ENCODE measurements at places on chromosomes 6 and 20.

- DNase-seq, result no peak
Observed at GRCh38 chr20:25566821-25567220, 18.5 kb downstream of the NINL start.

- no peak for DNase-seq
Observed at GRCh38 chr20:24943731-24944130, 5.3 kb upstream of the CST7 start.

- DNase-seq, result no peak
Observed at GRCh38 chr20:55269913-55270312, 735.4 kb downstream of the CBLN4 start.

DNA sequence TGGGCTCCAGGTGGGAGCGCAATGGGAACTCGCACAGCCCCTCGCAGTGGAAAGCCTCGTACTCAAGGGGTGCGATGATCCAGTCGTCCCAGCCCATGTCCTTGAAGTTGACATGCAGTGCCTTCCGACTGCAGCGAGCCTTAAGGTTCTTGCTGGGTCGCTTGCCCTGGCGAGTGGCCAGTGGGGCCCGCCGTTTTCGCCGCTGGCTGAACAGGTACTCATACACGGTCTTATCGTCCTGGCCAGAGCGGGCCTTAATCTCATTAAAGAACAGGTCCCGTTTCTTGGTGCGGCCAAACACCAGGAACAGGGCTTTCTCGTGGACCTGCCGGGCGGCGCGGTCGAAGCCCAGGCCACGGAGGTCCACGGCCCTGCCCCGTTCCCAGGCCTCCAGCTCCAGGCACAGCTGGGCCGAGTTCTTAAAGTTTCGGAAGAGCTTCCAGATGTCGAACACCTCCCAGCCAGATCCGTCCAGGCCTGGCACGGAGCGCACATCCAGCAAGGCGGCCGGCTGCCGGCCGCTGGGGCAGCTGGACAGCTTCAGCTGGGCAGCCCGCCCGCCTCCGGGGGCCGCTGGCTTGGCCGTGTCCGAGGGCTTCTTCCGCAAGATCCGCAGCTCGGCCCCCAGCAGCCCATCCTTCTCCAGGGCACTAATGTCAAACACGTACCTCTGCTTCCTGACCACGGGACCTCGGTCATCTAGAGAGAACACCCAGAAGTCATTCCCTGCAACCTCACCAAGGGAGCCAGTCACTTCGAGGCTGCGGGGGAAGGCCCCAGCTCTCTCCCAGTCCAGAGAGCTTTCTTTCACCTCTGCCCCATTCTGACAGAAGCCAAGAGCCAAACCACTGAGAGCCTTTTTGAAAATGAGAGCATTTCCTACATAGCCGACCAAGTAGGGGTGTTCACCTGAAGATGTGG lies 3.7 kb downstream of the GDF5 start:
- no peak for DNase-seq

DNA sequence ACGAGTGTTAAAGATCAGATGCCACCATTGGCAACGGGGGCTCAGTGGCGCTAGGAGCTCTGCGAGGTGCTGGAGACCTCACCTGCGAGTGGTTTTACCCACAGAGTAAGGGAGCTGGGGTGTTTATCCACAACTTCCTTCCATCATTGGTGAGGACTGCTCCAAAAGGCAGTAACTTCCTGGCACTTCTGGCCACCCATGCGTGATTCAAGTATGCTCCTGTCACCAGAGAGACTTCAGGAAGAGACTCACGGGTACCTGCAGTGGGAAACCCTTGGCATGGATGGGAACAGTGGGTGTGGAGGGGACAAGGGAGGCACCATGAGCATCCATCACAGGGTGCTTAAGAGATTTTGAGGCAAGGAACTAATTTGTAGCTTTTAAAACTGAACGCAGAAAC lies 53.2 kb downstream of the RIN2 start:
- DNase-seq, result no peak

DNA sequence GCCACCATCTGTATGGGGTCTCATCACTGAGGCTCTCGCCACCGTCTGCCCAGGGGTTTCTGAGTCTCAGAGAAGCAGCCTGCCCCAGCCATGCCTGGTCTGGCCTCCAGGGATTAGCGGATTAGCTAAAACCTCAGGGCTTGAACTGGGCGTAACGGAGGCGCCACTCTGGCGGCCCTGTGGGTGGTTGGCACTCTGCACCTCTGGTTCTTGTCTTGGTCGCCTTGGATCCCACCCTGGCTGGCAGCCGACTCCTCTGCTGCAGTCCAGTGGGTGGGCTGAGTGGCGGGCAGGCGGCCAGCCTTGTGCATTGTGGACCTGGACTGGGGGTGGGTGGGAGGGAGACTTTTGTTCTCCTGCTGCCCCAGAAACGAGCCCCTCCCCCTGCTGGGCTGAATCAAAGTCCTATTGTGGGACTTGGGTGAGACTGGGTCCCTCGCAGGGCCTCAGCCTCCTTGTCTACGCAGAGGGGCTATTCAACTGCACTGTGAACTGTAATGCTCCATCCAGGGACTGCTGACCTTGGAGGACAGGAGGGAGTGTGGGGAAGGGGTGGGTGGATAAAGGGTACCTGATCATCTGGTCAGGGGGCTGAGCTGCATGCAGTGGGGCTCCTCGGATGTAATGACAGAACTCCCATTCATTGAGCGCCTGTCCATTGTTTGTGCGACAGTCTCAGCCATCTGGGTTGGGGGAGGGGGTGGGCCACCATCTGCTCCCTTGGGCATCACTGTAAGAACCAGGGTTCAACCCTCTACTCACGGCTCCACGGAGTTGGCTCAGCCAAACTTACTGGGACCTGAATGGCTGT lies 23.9 kb downstream of the SUN5 start:
- DNase-seq, result no peak

DNA sequence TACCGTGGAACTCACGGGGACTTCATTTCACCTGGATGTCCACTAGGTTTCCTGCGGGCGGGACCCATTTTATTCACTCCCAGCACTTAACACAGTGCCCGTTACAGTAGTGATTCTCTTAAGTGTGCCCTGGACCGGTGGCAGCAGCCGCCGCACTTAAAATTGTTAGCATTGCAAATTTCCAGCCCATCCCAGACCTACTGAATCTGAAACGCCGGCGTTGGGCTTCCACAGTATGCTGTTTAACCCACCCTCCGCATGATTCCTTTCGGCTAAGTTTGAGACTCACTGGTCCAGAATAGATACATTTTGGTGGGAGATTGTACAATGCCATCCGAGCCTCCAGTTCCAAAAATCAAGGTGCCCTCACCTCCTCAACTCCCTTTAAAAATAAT lies 967 bp downstream of the SMPDL3A start:
- DNase-seq, result no peak

GRCh38 chr6:30507849-30508827 lies 18.8 kb downstream of the HLA-E start:
- DNase-seq, result no peak

DNA sequence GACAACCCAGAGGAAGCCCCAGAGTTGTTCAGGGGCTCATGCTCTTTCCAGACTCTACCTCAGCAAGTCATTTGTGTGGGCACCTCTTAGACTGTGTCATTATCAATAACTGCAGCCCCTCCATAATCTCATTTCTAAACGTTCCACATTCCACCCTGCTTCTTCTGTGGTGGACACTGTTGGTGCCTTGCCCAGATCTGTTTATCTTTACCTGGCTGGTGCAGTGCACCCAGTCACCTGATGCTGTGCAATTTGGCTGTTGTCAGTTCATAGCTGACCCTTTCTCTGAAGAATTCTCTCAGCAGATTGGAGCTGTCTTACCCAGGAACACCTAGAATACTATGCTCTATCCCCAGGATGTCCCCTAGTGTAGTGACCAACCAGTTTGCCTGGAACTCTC lies 80.0 kb downstream of the ATRN start:
- no peak for DNase-seq

DNA sequence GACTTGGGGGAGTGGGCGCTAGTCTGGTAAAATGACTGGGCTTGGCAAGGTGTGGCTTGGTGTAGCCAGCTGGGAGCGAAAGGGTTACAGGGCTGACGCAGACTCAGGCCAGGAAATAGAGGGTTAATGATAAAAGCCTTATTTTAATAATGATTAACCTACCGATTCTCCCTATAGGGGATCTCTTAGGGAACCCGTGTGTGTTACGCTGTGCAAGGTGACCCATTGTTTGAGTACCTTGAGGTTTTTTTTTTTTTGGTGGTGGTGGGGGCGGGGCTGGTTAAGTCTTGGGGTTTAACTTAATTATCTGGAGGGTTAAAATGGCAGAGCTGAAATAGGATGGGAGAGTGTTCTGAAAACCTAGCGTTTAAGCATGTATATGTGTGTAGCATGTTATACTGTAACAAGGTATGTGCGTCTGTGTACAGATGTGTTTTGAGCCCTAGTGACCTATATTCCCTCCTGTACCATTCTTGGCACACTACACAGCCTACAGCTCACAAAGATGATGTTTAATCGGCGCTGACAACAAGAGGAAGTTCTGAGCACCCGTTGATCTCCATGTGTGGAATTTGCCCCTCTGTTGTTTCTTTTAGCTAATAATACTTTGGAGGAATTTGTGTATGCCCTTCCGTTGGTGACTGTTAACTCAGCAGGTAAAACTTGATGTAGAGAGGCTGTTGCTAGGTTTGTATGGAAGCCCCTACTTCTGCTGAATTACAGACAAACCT lies 1.3 kb downstream of the CARMIL1 start:
- DNase-seq, result peak; percentile 12

- DNase-seq, result no peak
Observed at GRCh38 chr20:62927128-62927705, 912 bp upstream of the DIDO1 start.

GRCh38 chr6:33314515-33314942 lies 651 bp upstream of the TAPBP start:
- peak; percentile 86 for DNase-seq

- DNase-seq, result no peak
Observed at GRCh38 chr6:71320041-71320440, 31.4 kb downstream of the OGFRL1 start.

DNA sequence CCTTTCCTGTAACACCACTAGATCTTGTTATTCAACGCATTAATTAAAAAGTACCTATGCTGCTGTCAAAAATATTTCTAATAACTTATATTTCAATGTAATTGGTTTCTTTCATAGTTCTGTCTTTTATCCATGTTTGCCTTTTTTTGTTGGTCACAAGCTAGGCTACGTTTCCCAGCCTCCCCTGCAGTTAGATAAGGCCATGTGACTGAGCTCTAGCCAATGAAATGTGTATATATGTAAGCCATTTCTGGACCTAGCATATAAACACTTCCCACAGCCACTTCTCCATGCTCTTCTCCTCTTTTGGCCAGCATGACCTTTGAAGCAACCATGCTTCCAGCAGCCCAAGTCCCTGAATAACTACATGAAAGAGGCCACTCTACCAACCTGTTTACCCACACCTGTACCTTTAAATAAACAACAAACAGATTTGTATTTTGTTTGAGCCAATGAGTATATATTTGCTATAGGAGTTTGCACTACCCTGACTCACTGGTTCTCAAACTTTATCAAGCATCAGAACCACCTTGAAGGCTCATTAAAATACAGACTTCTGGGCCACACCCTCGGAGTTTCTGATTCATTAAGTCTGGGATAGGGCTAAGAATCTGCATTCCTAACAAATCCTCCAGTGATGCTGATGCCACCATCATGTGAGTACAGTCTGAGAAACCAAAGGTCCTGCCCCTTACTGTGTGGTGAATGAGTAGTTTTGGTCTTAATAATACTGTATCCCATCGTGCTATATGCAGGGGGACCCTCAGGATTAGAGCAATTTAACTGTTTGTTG lies 45.6 kb upstream of the BEND6 start:
- DNase-seq, result peak; percentile 53

GRCh38 chr6:108451816-108452215 lies 108.9 kb upstream of the FOXO3 start:
- no peak for DNase-seq

DNA sequence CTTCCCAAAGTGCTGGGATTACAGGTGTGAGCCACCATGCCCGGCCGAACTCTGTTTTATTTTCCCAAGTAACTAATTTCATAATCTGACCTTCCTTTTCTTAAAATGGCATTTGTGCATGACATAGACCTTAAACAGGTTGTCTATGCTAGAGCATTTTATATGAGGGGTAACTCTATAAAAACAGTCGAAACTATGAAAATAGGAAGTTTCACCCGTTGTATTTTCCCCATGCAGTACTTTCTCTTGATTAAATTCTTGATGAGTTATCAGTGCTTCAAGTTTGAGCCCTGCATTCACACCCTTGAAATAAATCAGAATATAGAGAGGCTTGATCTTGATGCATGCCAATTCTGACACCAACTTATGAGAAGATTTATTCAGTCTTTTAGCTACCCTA lies 11.7 kb downstream of the TBPL1 start:
- DNase-seq, result no peak

GRCh38 chr6:23003671-23004467 lies 434.5 kb downstream of the HDGFL1 start:
- DNase-seq, result peak; percentile 80

- DNase-seq, result peak; percentile 74
Observed at GRCh38 chr20:51565298-51566144, 23.0 kb upstream of the NFATC2 start.

- no peak for DNase-seq
Observed at GRCh38 chr6:1635305-1636010, 25.7 kb downstream of the FOXC1 start.

DNA sequence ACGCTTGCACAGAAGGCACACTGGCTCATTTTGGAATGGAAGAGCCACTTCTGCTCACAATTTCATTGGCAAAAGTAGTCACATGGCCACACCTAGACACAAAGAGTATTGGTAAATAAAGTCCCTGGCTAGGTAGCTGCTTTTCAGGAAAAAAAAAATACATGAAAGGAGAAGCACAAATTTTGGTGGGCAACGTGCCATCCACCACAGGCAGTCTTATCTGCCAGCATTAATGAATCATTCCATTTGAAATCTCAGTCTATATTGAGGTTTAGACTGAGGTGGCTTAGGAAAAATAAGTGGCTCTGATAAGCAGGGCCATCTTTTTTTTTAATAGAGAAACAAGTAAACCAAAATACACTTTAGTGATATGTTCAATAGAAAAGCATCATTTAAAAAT lies 44.3 kb downstream of the ADGRB3 start:
- no peak for DNase-seq

GRCh38 chr6:52301326-52301725 lies 16.8 kb upstream of the MCM3 start:
- DNase-seq, result no peak

DNA sequence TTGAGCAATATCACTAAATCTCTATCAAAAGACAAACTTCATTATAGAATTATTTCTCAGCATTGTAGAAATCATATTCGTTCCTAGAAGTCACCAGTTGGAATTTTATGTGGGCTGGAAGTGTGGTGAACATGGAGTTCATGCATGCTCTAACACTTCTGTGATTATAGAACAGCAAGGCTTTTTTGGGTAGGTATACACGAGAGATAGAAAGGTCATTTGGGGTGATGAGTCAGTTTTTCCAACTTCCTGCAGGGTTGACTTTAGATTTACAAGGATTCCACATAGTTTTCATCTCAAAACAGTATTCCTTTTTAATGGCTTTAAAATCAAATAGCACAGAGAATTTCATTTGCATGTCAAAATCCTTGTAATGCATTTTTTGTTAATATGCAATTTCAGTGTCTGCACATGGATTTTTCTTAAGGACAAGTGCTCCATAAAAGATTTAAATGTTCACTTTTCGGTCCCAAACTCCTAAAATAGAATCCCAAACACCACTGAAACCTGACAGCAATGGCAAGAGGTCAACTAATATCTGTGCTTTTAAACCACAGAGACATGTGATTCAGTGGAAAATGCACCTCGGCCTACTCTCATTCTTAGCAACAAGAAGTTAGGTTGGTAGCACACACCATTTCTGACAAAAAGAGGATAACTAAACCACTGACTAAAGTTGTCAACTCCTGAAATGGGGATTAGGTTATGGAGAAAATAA lies 211.0 kb downstream of the MOXD1 start:
- DNase-seq, result peak; percentile 89

GRCh38 chr6:110414669-110415068 lies 706 bp downstream of the DDO start:
- no peak for DNase-seq

- no peak for DNase-seq
Observed at GRCh38 chr6:95094751-95095663, 482.3 kb upstream of the MANEA start.

All from EH (cell line).